Hematopoietic multipotent progenitor cell (in vitro differentiated cells): ENCODE measurements at places on chromosomes 16 and 17. TPM values are rescaled to one million over a fixed set of nuclear protein-coding genes. Genes with fewer than 3 reads are reported as not detected.

The HSF5 gene
- 2.4 TPM for total RNA-seq

The UBALD1 gene
- total RNA-seq, result 30.4 TPM

The CCL2 gene
- under 0.01 TPM for total RNA-seq

The MPV17L gene
- 13.5 TPM for total RNA-seq

The CTRB1 gene
- total RNA-seq, result not detected

The CEMP1 gene
- 0.27 TPM for total RNA-seq

The ANKRD40CL gene
- total RNA-seq, result 0.27 TPM

The CEP95 gene
- 28.0 TPM for total RNA-seq

The TBC1D3G gene
- not detected for total RNA-seq

The CD68 gene
- 16.4 TPM for total RNA-seq

GRCh38 chr16:57775661-57776469, 26.4 kb downstream of the KIFC3 start:
- no peak for DNase-seq

DNA sequence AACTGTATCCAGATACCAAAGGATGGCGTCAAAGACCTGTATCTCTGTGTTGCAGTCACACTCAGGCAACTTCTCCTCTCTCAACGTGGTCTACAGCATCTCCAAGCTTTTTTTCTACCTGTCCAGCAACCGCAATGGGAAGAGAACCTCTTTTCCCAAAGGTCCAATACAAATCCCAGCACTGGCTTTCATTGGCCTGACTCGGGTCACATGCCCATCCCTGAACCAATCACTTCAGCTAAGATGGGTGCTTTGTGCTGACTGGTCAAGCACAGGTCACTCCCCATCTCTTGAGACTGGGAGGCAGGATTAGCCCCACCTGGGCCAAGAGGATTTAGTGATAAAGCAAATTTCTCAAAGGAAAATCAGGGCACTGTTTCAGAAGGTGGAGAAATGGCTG, 71.2 kb upstream of the C16orf82 start:
- no peak for DNase-seq

- no peak for DNase-seq
Measured at GRCh38 chr16:4933433-4933832, 3.5 kb downstream of the PPL start.

DNA sequence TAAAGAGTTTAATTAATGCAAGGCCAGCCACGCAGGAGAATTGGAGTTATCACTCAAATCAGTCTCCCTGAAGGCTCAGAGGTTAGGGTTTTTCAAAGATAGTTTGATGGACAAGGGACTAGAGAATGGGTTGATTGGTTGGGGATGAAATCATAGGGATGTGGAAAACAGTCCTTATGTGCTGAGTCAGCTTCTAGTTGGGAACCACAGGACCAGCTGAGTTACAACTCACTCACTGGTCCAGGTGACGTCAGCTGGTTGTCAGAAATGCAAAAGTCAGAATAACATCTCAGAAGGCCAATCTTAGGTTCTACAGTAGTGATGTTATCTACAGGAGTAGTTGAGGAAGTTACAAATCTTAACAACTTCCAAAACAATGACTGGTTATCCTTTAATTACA, 47.6 kb downstream of the CPD start:
- no peak for DNase-seq

DNA sequence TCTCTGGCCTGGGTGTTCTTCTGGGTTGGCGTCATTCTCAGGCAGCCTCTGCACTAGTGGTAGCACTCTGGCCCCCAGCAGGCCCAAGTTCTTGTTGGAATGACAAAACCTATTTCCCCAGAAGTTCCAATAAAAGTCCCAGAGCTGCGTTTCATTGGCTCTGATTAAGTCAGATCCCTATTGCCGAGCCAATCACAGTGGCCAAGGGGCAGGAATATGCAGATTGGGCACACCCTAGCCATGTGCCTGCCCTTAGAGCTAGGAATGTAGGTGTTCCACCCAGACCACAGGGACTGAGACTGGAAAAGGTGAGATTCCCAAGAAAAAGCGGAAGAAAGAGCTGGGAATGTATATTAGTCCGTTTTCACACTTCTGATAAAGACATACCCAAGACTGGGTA, 44.9 kb upstream of the POLR3E start:
- no peak for DNase-seq

- DNase-seq, result peak; percentile 68
Measured at GRCh38 chr17:7883781-7884386, 4.7 kb upstream of the CHD3 start.

- no peak for DNase-seq
Measured at GRCh38 chr16:22250522-22250921, 44.4 kb downstream of the EEF2K start.

GRCh38 chr17:70314506-70314905, 145.2 kb downstream of the KCNJ2 start:
- no peak for DNase-seq

DNA sequence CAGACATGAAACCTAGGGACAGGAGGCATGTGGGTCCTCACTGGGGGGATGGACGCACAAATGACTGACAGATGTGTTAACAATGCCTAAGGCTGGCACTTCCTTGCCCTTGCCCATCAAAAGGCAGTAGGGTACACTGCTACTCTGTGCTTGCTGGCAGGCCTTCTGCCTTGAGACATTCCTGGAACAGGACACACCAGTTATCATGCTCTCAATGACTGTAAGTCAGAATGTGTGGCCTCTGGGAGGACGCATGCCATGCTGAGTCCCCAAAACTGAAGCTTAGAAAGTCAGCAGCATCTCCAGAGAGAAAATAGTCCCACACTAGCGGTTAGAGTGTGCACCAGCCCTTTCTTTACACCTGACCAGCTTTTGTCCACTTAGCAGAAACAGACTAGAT, 16.1 kb upstream of the SREBF1 start:
- DNase-seq, result no peak

DNA sequence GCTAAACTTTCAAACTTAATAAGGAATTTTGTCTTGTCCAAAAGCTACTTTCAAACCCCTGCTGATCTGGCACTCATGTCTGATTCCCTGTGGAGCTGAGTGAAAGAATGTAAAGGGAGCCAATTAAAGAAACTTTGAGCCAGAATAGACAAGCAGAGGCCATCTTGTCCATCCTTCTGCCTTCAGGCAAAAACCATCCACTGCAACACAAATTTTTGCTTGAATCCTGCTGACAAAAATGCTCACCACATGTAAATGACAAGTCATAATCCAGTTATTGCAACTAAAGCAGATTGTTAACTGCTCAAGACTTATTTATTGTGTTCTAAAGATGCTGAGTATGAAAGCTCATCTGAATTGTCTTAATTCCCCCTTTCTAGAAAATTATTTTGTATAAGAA, 124.0 kb upstream of the HLF start:
- no peak for DNase-seq

GRCh38 chr16:89145406-89146161, 26.0 kb upstream of the CDH15 start:
- no peak for DNase-seq

DNA sequence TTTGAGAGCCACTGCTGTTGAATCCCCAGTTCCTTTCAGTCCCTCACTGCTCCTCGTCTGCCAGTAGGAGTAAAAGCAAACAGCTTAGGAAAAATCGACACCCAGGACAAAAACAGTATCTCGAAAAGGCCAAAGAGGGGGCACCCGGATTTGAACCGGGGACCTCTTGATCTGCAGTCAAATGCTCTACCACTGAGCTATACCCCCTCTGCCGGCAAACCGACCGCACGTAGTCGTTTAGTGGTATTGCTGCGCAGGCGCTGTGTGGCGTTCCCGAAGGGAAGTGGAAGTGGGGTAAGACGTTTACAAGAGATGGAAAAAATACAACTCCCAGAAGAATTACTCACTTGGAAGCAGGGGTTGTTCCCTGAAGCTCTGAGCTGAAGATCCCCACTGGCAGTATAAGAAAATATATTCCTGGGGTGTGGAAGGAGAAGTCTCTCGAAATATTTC, 2.2 kb upstream of the PLXDC1 start:
- peak; percentile 87 for DNase-seq

GRCh38 chr17:18261146-18261515, 669 bp downstream of the MIEF2 start:
- DNase-seq, result peak; percentile 16
